ENCODE measurements at places on chromosomes 1 and 21.
A peak's percentile ranks its signal among the peaks of the same experiment; 100 is the strongest.

DNA sequence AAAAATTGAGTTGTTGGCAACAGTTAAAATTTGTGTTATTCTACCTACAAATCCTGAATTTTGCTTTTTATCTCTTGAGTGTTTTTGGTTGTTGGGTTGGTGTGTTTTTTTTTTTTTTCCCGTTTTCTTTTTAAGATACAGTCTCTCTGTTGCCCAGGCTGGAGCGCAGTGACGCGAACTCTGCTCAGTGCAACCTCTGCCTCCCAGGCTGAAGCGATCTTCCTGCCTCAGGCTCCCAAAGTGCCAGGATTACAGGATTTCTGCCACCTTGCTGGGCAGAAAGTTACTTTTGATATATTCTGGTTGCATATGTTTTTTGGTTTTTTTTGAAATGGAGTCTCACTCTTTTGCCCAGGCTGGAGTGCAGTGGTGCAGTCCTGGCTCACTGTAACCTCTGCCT lies 4.2 kb downstream of the PCNT start:
- DNase-seq, result no peak

DNA sequence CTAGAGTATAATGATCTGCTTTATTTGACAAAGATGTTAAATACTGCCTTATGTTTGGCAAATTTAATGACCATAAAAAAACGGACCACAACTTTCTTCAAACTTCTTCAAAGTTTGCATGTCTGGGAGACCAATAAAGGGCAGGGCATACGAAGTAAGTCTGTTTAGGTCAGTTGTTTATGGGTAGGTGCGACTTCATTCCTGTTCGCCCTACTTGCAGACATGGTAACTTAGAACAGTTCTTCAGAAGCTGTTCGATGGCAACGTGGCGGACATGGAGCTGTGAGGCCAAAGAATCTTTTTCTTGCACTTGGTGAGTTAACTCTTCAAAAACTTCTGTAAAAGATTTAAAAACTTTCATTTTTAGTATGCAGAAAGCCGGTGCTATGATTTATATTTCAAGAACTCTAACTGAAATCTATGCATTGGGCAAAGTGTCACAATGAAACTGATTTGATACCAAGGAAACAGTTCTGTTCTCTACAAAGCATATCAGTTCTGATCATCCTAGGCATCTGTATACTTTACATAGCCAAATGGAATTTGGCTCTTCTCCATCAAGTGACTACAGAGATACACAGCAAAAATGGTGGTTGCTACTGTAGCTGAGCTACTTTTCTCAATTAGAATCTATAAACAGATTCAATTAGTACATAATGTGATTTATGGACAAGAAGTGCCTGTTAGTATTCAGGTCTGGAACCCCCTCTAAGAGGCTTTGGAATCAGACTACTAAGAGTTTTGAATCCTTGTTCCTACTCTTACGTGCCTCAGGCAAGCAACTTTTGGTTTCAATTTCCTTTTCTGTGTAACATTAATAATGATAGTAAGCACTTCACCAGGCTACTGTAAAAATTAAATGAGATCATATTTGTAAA lies 25.7 kb downstream of the C21orf91 start:
- no peak for DNase-seq

DNA sequence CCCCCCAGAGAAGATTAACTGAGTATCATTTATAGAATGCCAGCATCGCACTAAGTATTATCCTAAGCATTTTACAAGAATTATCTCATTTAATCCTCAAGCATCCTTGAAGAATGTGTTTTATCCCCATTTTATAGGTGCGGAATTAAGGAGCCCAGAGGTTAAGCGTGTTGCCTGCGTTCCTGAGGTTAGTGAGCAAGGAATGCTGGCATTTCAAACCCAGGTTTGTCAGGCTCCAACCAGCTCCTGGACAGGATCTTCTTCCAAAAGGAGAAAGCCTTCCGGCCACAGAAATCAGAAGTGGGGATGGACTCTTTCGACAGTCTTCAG lies 82.3 kb downstream of the SSBP3 start:
- no peak for DNase-seq

DNA sequence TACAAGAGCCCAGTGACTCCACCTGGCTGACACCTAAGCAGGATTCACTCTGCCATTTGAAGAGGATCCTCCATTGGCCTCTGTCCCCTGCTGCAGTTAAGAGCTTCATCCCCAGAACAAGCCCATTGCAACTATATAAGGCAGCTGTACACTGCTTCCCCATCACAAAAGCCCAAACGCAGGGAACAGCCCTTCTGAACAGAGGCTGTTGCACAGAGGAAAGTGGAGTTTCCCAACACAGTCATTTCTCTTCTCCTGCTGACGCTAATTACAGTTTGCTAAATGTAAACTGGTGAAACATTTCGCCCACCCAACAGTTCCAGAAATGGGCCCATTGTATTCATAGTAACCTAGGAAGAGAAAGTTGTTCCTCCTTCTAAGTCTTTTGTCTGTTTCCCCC lies 455.8 kb upstream of the DAB1 start:
- no peak for DNase-seq

GRCh38 chr1:192977089-192977706 lies 82.0 kb downstream of the UCHL5 start:
- DNase-seq, result peak; percentile 84

- no peak for DNase-seq
Observed at GRCh38 chr21:25560891-25561290, 46.4 kb downstream of the MRPL39 start.

GRCh38 chr1:182633657-182634281 lies 29.6 kb upstream of the RGS16 start:
- DNase-seq, result peak; percentile 96

DNA sequence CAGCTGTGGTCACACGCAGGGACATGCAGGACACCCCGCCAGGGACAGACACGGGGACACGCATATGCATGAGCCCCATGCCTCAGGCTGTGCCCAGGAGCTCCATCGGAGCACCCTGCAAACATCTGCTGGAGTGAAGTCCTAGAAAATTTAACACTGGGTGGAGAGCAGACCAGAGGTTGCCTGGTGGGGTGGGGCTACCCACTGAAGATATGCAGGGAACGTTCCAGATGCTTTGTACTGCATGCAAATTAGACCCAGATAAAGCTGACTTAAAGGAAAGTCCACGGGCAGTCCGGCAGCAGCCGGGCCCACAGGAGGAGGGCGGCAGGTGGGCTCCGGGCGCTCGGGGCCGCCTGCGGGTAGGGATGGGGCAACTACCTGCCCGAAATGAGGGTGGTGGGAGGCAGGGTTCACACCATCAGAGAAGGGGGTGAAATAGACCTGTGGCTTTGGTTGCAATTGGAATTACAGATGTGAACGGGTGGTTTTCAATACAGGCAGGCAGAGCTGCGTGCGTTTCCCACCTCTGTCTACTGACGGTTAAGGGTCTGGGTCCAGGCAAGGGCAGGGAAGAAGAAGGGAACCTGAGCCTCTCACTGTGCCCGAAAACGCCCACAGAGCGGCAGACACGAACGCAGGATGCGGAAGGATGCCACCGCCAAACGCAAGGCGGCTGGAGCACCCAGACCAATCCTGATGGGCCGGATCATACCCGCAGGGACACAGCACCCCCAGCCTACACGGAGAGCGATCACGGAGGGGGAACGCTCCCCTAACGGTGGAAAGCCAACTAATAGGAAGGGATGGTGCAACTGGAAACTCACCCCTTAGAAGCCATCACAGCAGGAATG lies 21.0 kb downstream of the CFAP74 start:
- DNase-seq, result no peak

GRCh38 chr21:15309721-15310120 lies 244.9 kb upstream of the NRIP1 start:
- DNase-seq, result no peak
